CD4-positive, alpha-beta T cell (primary cell): ENCODE measurements at places on chromosomes 2 and 18.

GRCh38 chr2:27353762-27354596 is 2.6 kb downstream of the GTF3C2 start:
- DNase-seq = no peak
- no peak overlapping the region for H3K4me3 ChIP-seq
- no peaks in the 10 kb centered on the region for H3K27me3 ChIP-seq
- H3K36me3 ChIP-seq = peaks cover 6% of the 10 kb centered on the region

DNA sequence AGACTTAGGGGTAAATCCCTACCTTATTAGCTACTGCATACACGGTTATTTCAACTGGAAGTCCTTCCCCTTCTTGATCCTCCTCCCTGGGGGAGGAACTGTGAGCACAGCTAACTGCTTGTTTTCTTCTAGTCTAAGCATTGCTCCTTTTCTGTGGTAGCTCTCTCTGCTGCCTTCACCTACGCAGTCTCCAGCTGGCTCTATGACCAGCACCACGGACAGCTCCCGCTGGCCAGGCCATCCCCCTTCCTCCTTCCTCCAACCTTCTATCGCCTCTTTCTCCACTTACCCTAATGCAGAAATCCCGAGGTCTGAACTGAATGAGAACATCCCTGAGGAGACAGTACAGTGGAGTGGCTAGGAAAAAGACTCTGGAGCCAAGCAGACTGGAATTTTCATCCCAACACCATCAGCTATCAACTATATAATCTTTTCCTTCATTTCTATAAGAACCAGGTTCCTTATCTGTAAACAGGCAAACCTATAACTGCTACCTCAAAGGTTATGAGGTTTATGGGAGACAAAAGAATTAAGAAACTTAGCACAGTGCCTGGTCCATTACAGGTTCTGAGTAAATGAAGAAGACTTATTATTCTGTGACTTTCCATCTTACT is 4.7 kb upstream of the CFAP65 start:
- DNase-seq = no peak
- H3K4me3 ChIP-seq = no peak overlapping the region
- H3K36me3 ChIP-seq = no peaks in the 10 kb centered on the region
- peaks cover 5% of the 10 kb centered on the region for H3K4me1 ChIP-seq

GRCh38 chr2:232416521-232417470 is 10.2 kb downstream of the ALPG start:
- no peak for DNase-seq
- no peak overlapping the region for H3K27ac ChIP-seq
- peaks cover 48% of the 10 kb centered on the region for H3K27me3 ChIP-seq
- no peaks in the 10 kb centered on the region for H3K36me3 ChIP-seq

GRCh38 chr2:86648681-86649080 is 25.0 kb upstream of the RNF103 start:
- no peak overlapping the region for H3K4me3 ChIP-seq
- H3K4me1 ChIP-seq = no peaks in the 10 kb centered on the region
- no peak for DNase-seq

- DNase-seq = peak; percentile 23
- peaks cover 29% of the 10 kb centered on the region for H3K4me1 ChIP-seq
- peaks cover 10% of the 10 kb centered on the region for H3K36me3 ChIP-seq
- H3K4me3 ChIP-seq = peak overlapping the region; percentile 88
- H3K27ac ChIP-seq = peak overlapping the region; percentile 96
These were observed 954 bp downstream of the CCNT2 start for GRCh38 chr2:134919341-134920210.

- no peaks in the 10 kb centered on the region for H3K36me3 ChIP-seq
- no peak overlapping the region for H3K4me3 ChIP-seq
- H3K27ac ChIP-seq = no peak overlapping the region
These were observed 15.4 kb downstream of the ALPG start for GRCh38 chr2:232422051-232422450.

GRCh38 chr18:57023275-57023882 is 123.5 kb upstream of the BOD1L2 start:
- no peaks in the 10 kb centered on the region for H3K4me1 ChIP-seq
- no peak overlapping the region for H3K27ac ChIP-seq
- peaks cover 22% of the 10 kb centered on the region for H3K36me3 ChIP-seq
- no peaks in the 10 kb centered on the region for H3K27me3 ChIP-seq
- DNase-seq = no peak
